Activated CD4-positive, alpha-beta T cell treated with anti-CD3 and anti-CD28 coated beads, Interleukin-2, amount 50 U/mL, for 16 hours (primary cell): ENCODE measurements at places on chromosomes 3 and 15.

GRCh38 chr15:50330921-50331320 lies 24.1 kb downstream of the GABPB1 start:
- no peak for DNase-seq

DNA sequence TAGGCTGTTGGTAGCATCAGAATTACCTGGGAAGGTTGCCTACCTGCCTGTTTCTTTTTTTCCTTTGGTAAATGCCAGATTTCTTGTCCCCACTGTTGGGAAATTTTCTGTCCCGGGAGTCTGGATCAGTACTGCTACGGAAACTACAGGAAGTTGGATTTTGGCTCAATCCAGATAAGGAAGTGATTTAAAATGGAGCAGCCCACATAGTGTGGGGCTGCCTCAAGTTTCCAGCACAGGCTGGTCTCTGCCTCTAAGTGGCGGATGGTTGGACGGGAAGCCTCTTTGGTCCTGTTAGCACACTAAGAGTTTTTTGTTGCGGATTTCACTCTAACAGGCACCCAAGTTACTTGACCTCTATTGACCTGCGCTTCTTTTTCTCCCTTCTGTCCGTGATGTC lies 54.7 kb downstream of the EEFSEC start:
- DNase-seq = no peak

DNA sequence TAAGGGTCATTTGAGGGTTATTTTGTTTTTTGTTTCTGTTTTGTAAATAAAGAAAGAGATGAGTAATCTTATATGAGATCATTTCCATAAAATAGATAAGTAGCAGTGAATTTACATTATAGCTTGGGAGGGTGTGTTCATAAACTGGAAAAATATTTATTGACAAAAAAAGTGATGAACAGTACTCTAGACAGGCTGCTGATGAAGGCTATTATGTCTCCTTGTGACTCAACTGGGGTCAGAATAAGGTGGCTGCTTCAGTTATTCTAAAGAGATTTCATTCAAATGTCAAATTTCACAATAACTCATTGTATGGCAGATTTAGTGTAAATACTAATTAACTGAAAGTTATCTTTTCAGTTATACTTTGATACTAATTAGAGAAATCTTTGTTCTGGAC lies 251.1 kb upstream of the CMC1 start:
- DNase-seq = no peak

- no peak for DNase-seq
Measured at GRCh38 chr3:44208568-44208967, 33.1 kb upstream of the TOPAZ1 start.
